ENCODE measurements at places on chromosomes 12 and 14.

DNA sequence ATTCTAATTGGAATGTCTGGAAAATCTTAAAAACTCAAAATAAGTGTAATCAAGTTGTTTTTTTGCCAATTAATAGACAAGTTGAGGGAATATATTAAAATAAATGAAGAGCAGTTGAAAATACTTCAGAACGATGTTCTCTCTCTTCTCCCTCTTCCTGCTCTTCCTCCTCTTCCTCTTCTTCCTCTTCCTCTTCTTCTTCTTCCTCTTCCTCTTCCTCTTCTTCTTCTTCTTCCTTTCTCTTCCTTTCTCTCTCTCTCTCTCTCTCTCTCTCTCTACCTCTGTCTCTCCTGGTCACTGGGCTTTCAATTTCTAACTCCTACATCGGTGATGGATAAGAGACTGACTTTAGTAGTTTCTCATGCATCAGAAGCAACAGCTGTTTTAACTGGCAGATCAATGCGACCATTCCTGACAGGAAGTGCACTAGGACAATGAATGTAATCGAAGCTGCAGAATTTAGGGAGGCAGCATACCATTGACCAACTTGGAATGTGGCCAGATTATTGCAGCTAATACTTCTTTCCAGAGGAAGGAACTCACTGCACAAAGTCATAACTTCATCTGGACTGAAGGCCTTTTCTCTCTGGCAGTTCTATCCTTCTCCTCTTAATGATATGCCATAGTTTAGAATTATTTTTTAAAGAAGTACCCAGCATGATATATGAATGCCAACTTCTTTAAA is 13.8 kb upstream of the TMTC2 start:
- DNase-seq = no peak

DNA sequence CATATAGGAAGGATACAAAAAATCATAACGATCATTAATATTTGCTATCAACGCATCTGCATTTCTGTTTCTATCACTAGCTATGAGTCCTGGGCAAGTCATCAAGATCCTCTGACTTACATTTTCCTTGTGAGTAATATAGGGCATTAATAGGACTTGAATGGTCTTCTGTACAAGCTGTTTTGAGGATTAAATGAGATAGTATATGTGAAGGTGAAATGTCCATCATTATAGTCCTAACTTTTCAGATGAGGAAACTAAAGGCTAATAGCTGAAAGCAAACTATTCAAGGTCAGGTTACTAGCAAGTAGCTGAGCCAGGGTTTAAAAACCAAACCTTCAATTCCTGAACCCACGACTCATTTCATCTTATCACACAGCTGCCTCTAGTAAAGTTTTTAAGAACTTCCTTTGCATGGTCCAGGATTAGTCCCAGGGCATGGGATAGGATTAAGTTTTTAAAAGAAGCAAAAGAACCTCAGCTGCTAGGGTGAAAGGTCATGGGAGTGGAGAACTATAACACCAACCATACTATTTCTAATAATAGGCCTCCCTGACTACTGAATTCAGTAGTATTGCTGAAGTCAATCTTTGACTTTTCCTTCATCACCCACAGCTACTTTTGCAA is 101.4 kb upstream of the ADAMTS20 start:
- DNase-seq = no peak

DNA sequence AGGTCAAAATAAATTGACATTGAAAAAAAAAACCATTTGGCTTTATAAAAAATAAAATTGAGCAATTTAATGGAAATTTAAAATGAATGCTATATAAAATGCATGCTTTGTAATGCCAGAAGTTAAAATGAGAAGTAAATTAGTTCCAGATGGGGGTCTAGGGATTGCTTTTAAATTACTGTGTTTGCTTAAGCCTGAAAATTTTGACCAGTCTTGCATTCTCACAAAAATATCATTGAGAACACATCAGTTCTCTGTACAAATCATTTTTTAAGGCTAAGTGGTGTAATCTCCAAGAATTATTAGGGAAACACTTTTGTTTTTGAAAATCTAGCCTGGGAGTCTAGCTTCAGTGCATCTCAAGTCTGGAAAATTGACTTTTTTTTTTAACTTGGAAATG is 90.7 kb downstream of the RERG start:
- DNase-seq = no peak

- DNase-seq = no peak
Observed at GRCh38 chr12:22366181-22366580, 31.7 kb upstream of the ST8SIA1 start.

DNA sequence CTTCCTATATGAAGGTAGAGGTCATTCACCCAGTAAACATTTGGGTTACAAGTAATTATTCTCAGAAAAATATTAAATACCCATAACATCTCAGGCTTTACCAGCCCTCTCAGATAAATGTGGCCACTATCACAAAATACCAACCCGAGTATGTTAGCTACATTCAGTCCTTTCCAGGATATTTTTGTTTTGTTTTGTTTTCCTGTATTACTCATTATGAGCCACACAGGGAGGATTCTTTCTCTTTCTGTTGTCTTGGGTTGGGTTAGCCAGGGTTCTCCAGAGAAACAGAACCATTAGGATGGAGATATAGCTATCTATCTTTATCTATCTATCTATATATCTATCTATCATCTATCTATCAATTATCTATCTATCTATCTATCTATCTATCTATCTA is 947.6 kb upstream of the MDGA2 start:
- no peak for DNase-seq

DNA sequence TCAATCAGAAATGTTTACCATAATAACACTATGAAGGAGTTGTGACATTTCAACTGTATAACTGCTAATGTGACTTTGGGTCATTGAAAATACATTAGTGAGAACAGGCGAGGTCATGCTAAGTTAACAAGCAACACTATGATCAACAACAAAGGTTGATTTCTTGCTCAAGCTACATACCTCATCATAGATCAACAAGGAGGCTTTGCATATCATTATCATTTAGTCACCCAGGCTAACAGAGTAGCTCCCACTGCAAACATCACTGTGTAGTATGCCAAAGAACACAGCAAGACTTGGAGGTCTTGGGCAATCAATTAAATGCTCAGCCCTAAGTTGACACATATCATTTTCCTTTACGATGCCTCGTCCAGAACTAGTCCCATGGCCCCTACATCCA is 212.5 kb downstream of the NOVA1 start:
- no peak for DNase-seq

GRCh38 chr12:22037947-22038346 is 8.1 kb upstream of the CMAS start:
- DNase-seq = no peak

DNA sequence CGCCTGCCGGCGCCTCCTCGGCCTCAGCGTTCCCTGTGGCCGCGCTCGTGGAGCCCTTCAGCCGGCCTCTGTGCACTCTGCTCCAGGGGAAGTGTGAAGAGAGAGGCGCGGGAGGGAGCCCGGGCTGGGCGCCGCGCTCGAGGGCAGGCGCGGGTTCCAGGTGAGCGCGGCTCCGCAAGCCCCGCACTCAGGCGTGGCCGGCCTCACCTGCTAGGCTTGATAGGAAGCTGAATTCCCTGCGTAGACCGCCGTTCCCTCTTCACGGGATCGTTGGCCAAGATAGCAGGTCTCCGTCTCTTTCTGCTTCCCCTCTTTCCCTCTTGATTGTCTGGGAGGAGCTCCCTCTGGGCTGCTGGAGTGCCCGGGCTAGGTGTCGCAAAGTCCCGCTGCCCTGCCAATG is 89.7 kb downstream of the ASCL4 start:
- no peak for DNase-seq

GRCh38 chr12:59850268-59850667 is 254.4 kb downstream of the SLC16A7 start:
- DNase-seq = no peak

- DNase-seq = peak; percentile 35
Observed at GRCh38 chr12:110039085-110039807, 9.1 kb downstream of the C12orf76 start.

GRCh38 chr12:59093073-59093772 is 172.9 kb upstream of the LRIG3 start:
- DNase-seq = no peak

DNA sequence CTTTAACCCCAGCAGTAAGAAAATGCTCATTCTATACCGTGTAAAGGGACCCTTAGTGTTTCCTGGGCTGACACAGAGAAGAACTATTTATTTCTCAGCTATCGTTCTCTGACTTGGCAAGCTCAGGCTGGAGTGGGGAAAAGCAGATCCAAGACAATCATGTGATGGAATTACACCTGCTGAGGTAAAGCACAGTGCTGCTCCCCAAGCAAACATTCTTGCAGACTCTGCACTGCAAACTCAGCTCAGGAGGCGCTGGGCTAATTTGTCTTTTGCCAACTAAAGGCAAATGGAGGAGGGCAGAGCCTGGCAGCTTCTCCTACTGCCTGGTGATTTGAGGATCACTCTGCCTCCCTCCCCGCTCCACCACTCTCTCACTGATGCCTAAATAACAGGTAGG is 57.8 kb upstream of the FUT8 start:
- no peak for DNase-seq

- DNase-seq = no peak
Observed at GRCh38 chr14:100256339-100256895, 17.5 kb downstream of the YY1 start.

GRCh38 chr14:84937449-84937848 is 592.5 kb upstream of the FLRT2 start:
- DNase-seq = no peak

GRCh38 chr12:48828293-48828692 is 10.0 kb downstream of the CACNB3 start:
- DNase-seq = no peak

DNA sequence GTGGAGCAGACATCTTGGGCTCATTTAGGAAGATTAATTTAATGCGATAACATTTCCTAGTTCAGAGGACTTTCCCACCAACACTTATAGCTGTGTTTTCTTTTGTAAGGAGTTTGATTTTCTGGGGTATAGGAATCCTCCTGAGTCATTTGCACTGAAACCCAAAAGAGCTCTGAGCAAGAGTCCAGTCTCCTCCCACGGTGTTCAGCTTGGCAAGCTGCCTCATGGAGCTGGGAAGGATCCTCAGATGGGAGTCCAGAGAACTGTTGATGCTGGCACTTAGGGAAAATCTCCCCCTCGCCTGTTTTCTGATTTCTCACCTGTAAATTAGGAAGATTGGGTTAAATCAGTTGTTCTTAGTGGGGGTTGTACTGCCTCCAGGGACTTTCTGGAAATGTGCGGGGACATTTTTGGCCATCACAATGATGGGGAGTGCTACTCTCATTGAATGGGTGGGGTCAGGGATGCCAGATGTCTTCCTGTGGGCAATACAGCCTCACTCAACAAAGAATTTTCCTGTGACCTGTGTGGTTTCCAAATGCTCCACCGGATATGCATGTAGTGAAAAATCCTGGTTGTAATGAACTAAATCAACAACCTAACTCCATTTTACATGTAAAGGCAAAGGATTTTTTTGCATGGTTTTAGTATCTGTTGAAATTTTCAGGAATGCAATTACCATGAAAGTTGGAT is 150.6 kb downstream of the ADCK1 start:
- no peak for DNase-seq

DNA sequence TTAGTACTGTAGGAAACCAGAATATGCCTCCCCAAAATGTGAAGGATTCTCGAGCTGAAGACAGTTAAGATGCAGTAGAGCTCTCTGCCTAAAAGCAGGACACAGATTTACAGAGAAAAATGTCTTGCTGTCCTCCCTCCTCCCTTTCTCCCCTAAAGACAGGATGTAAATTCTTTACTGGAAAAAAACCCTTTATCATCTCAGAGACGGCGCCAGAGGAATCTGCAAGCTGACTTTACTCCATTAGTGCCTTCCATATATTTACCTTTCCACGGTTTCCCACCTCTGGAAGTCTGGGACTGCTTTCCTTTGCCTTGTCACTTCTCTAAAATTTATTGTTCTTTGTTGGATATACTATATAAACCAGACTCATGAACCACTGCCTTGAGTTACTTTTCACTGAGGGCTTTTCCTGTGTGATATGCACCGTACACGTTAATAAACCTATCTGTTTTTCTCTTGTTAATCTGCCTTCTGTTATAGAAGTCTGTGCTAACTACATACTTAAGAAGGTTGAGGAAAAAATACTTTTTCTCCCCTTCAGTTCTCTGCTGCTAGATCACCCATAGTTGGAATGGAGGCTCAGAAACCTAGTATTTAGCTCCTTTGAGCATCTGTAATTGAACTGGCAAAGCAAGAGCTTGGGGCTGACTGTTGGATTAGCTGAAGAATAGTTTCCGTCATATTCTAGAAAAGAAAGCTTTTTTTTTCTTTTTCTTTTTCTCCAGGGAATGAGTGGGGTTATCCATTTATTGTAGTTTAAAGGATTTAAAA is 99.9 kb downstream of the RAD51B start:
- no peak for DNase-seq

- DNase-seq = peak; percentile 80
Observed at GRCh38 chr14:62117010-62117750, 355.0 kb downstream of the SNAPC1 start.

GRCh38 chr12:76152181-76152807 is 67.8 kb upstream of the NAP1L1 start:
- DNase-seq = peak; percentile 18

DNA sequence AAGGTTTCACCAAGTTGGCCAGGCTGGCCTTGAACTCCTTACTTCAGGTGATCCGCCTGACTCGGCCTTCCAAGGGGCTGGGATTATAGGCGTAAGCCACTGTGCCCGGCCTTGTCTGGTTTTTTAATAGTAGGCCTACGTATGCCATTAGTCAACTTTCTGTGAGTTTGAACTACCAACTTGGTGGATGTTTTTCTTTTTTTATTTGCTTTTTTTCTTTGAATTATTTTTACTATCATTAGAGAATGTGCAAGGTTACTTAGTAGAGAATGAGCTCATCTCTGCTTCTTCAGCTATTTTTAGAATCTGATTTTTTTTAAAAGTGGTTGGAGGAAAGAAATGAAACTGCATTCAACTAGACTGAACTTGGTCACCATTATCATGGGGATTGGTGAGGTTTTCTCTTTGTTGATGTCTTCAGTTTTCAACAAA is 51.4 kb downstream of the HMGA2 start:
- DNase-seq = no peak

DNA sequence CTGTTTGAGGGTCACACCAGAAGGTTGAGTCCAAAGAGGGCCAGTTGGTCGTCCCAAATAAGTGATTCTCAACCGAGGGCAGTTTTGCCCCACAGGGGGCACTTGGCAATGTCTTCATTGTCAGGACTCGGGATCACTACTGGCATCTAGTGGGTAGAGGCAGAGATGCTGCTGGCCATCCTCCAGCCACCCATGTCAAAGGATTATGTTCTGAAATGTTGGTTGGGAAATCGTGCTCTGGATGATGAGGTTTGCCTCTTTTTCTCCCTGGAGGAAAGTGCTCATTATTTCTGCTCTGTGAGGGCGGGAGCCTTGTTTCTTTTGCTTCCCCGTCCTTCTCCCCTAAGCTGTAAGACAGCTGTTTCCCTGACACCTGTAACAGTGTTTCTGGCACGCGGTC is 3.6 kb downstream of the ZNF839 start:
- DNase-seq = peak; percentile 39

DNA sequence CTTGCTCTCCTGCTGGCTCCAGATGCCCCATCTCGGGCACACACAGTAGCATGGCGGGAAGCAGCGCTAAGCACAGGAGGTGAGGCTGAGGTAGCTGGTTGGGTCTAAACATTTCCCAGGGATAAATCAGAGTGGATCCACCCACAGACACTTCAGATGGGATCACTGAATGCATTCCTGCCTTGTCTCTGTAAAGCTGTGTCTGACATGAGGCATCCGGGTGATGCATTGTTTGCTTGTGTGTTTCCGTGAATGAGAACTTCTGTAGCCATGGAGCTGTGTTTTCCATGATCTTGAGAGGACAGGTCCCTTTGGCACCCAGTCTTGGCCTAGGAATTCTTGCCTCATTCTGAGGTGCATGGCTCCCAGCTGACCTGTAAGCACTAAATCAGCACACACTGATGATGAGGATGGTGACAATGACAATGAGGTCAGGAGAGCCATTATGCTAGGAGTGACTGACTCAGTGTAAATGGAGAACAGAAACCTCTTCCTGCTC is 6.7 kb upstream of the KRT75 start:
- no peak for DNase-seq
